Stimulated activated CD4-positive, alpha-beta T cell treated with anti-CD3 and anti-CD28 coated beads, Interleukin-1b, Interleukin-23, amount 100 ng/mL, for 4 hours (primary cell): ENCODE measurements at places on chromosomes 7 and 10.

DNA sequence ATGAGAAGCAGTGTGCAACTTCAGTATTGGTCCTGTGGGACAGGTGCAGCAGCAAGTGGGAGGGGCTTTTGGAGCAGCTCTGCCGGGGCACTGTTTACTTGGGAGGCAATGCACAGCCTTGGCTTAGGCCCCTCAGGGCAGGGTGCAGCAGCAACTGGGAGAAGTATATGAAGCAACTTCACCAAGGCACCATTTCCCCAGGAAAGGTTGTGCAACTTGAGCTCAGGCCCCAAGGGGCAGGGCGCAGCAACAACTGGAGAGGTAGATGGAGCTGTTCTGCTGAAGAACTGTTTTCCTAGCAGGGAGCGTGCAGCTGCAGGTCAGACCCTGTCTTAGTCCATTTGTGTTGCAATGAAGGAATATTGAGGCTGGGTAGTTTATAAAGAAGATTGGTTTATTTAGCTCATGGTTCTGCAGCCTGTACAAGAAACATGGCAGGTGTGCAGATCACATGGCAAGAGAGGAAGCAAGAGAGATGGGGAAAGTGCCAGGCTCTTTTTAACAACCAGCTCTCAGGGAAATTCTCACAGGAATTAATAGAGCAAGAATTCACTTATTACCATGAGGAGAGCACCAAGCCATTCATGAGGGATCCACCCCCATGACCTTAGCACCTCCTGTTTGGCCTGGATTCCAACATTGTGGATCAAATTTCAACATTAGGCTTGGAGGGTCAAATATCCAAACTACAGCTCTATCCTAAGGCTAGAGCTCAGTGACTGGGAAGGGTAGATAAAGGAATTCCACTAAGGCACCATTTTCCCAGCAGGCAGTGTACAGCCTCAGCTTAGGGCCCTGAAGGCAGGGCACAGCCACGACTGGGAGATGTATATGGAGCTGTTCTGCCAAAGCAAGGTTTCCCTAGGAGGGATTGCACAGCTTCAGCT lies 10.9 kb downstream of the GPR141 start:
- DNase-seq: no peak

DNA sequence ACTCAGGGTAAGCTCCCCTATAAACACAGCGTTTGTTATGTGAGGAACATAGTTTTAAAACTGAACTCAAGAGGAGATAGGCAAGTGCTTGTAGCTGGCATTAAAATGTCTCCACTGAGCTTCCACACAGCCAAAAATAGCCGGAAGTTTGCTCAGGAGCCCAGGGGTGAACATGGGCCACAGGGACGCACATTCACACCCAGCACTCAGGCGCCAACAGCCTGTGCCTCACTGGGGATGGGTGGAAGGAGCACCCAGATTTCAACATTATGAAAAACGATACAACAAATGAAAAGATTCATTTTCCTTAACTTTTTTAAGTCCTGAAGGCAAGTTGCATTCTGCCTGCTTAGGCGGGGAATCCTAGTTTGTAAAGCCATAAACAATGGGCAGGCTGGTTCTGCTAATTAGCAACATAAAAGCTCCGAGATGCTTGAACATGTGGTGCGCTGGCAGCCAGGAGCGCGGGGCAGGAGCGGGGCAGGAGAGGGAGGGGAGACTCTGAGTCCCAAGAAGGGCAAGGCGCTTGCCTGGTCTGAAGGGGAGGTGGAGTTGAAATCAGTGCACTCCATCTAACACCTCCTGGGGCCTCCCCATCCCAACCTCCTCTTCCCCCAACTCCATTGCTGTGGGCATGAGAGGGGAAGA lies 235.9 kb downstream of the COBL start:
- DNase-seq: no peak

- DNase-seq: no peak
These were observed 657 bp upstream of the TMEM178B start for GRCh38 chr7:141073173-141073640.

DNA sequence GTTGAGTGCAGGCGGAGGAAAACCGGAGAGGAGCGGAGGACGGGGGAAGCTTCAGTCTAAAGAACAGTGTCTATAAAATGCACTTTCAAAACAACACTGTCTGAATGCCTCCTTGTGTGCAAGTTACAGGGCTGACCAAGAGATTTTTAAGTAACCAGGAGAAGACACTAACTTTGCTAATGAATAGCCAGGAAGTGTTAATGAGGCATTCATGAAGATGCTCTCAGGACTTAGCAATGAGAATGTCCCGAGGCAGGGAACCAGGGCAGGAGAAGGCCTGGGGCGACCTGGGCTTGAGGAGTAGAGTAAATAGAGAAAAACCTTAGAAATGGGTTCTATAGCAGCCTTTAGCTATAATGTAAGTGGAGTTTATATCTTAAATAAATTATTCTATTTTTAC lies 312.1 kb downstream of the SKIDA1 start:
- DNase-seq: no peak

GRCh38 chr10:78318305-78318704 lies 284.6 kb downstream of the RPS24 start:
- DNase-seq: no peak

DNA sequence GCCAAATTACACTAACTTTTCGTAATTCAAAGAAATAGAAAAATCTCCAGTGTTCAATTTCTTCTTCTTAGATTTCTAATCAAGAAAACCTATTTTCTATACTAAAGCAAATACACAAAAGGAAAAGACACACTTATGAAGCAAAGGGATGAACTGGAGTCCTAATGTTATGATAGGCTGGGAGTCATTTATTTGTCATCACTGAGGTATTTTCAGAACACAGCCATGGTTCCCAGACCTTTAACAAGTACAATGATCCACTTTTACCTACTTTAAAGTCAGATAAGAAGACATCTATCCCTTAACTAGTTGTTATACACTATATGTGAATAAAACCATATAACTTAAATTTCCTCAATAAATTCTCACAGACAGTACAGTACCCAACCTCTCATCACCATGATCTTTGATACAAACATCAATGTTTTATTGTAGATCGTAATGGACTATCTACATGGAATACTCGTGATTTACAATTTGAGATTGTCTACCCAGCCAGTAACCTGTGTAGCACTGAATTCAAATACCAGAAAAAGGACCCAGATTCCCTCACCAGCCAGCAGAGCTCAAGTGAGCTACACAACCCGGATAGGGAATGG lies 12.5 kb downstream of the ASNS start:
- DNase-seq: no peak

GRCh38 chr10:3693022-3693697 lies 91.8 kb downstream of the KLF6 start:
- DNase-seq: no peak

DNA sequence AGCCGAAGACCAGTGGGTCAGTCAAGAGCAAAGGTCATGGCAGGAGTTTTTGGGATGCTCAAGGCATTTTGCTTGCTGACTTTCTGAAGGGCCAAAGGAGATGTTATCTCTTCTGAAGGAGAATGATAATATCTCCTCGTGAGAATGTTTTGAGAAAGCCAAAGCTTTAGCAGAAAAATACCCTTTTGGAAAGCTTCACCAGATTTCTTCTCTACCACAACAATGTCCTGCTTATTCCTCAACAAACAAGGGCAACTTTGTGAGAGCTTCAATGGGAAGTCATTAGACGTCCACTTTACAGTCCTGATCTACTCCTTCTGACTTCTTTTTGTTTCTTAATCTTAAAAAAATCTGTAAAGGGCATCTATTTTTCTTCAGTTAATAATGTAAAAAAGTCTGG lies 132.8 kb upstream of the DNAJB12 start:
- no peak for DNase-seq

DNA sequence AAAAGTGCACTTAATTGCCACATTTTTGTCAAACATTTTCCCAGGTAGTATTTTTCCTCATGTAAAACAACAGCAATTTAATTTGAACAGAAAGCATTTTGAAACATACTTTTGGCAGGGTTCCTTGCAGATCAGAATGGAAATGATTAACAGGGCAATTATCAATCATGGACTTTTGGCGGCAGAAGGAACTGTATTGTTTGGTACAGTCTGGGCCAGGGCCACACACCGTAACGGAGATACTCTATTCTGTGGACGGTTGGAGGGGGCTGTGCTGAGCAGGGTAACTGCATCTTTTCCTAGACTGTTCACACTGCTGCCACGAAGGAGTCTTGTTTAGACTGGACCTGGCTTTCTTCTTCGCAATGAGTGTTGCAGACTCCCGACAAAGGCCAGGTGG lies 62.3 kb downstream of the EGFR start:
- DNase-seq: no peak

DNA sequence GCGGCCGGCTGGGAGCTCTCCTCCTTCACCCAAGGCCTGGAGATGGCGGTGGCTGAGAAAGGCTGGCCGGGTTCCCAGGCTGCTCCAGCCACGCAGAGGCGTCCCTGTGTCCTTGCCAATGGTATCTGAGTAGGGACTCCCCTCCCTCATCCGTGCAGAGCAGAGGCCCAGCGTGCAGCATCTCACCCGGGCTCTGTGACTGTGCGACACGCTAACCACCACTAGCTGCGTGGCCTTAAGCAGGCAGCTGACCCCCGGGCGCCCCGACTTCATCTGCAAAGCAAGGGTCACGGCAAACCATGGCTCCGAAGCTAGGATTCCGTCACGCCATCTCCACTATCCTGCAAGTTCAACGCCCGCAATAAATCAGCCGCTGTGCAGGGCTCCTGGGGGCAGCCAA lies 47.2 kb upstream of the TNRC18 start:
- no peak for DNase-seq

DNA sequence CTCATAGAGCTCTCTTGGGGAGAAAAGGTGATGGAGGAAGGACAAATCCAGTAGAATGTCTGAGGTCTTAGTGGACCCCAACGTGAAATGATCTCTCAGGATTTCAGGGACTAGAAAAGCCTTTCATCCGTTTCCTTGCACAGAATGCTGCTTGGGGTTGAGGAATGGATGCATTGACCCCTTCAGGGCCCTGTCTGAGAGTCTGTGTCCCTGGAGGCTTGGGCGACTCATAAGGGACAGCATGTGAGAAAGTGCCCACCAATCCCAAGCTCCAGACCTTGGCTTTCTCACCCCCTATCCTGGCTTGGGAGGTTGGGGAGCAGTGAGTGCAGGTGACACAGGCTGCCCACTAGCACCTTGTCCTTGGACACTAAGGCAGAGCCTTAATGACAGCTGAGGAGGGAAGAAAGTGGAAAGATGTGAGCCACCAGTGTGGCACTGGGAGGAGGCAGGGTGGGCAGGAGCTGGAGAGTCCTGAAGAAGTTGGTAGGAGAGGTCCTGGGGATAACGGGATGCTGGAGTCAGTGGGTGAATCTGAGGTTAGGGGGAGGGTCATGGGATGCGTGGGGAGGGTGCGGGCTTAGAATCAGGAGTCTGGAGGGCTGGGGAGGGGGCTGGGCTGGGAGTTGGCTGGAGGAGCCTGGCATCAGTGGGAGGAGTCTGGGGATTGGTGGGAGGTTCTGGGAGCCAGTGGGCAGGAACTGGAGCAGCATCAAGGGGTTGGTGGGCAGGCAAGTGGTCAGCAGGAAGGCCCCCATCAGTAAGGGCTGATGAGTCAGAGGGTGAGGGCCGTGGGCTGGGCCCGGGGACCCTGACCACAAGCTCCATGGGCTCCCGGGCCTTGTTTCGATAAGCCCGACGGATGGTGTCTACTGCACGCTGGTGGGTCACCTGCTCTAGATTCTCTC lies 8.6 kb downstream of the LZTS2 start:
- no peak for DNase-seq

DNA sequence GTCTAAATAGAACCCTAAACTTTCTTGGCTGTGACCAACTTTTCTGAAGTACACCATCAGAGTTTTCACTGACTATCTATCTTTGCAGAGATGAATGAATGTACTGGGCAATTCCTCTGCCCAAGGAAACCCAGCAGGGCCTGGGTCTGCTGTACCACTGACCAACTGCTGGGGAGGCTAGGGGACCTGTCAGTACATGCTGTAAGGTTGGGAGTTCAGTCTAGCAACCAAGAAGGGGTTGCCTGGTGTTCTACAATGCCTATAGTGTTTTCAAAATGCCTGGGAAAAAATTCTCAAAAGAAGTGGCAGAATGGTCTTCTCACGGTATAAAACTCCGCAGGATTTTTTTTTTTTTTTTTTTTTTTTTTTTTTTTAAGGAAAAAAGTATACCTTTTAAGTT lies 106.3 kb downstream of the NT5C2 start:
- no peak for DNase-seq

- DNase-seq: no peak
These were observed 920.2 kb downstream of the TYW1 start for GRCh38 chr7:67916571-67917436.

DNA sequence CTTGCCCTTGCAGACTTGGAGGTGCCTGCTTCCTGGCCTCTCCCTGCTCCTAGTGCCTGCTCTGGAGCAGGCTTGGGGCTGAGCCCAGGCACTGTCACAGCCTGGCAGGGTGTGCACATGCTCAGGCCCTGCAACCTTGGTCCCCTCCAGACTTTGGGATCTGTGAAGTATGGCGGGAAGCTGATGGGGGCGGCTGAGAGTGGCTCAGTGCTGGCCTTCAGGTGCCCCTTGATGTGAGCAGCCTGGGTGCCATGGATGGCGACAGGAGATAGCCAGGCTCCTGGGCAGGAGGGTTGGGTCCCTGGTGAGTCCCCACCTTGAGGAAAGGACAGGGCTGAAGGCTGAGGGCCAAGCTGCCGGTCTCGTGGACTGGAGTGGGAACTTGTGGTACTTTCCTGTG lies 700.4 kb upstream of the KCND2 start:
- DNase-seq: no peak

DNA sequence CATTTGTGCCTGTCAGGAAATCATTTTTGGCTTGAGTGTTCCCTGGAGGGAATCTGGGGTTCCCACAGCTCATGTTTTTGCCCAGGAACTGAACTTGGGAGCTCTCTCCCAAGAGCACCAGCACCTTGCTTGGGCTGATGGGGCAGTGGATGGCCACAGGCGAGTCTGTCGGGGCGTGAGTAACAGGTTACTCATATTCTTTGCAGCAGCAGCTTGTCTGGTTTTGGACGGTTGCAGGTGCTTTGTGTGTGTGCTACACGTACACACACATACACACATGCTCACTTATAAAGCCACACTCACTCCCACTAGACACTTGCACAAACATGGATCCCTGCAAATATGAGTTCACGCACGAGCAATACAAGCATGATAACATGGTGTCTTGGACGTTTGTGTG lies 2.9 kb upstream of the PALD1 start:
- no peak for DNase-seq

DNA sequence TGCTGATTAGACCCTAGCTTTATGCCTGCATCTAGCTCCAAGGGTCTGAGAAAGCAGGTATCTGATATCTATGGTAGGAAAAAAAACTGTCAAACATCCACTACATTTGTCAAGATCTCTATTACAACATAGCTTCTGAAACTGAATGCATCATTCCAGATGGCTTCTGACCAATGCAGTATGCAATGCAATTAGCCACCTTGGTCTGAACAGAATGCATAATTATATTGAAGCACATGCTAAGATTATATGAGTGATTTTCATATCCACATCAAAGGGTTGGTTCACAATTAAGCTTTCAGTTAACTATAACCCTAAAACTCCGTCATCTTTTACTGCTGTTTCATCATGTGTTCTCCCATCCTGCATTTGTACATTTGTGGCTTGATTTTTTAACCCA lies 271.4 kb downstream of the POLR1F start:
- no peak for DNase-seq
